ENCODE measurements at places on chromosomes 5 and 9. TPM values are rescaled to one million over a fixed set of nuclear protein-coding genes. Genes with fewer than 3 reads are reported as not detected.
A peak's percentile ranks its signal among the peaks of the same experiment; 100 is the strongest.

GRCh38 chr9:121055642-121056143, 5.6 kb upstream of the C5 start:
- H3K27me3 ChIP-seq, result no peaks in the 10 kb centered on the region
- H3K27ac ChIP-seq, result no peak overlapping the region
- DNase-seq, result peak; percentile 87

DNA sequence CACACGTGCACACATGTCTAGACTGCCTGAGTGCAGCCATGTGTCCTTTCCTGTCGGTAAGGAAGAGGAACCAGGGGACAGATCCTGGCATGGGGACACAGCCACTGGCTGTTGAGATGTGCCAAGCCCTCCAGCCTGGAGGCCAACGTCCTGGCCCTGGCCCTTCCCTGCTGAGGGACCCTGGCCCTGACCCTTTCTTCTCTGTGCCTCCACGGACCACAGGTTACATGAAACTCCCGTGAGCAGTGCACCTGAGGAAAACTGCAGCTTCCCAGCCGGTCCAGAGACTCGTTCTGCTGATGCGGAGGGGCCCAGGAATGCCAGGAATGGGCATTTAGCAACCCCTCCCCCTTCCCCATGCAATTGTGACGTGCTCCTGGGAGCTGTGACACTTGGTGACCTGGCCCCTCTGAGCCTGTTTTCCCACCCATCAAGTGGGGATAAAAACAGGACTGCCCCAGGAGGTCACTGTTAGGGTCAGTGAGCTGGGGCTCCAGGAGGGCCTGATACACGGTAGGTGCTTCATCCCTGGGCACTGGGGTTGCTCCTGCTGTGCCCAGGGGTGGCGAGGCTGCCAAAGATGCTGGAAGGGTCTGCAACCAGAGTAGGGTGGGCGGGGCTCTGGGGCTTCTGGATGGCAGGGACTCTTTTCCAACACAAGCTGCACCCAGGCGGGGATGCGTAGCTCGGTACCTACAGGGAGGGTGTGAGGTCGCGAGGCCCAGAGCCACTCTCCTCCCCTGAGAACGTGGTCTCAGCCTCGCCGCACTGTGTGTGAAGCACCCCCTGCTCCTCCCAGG, 151.5 kb downstream of the C9orf50 start:
- no peaks in the 10 kb centered on the region for H3K36me3 ChIP-seq
- no peaks in the 10 kb centered on the region for H3K27me3 ChIP-seq
- peaks cover 19% of the 10 kb centered on the region for H3K4me1 ChIP-seq
- DNase-seq, result peak; percentile 87
- H3K27ac ChIP-seq, result no peak overlapping the region

DNA sequence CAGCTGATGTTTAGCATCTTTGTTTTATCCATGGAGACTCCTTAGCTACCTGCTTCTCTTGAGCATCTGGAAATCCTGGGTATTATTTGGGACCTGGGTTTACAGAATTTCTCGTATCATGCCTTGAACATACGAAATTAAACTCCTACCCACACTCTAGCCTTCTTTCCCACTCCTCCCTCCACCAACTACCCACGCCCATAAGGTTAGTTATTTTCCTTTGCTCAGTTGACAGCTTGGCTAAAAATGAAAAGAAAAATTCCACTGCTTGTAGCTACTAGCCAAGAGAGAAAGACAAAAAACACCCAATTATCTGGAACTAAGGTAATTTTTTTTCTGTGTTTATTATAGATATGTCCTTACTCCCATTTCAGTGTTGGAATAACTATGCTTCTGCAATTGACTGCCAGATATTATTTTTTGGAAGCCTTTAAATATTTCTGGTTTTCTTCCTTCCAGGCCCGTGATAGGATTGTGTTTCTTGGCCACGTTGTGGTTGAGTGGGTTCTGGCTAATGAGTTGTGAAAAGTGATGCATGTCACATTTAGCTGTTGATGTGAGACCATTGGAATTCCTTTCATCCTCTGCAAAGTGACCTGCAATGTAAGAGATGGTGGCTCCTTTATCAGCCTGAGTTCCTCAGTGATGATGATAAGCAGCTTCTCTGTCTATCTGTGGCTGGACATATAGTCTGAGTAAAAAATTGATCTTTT, 308.1 kb downstream of the LRRC70 start:
- no peak overlapping the region for H3K4me3 ChIP-seq
- no peaks in the 10 kb centered on the region for H3K36me3 ChIP-seq
- H3K27me3 ChIP-seq, result no peaks in the 10 kb centered on the region
- no peak overlapping the region for H3K27ac ChIP-seq

- H3K27me3 ChIP-seq, result no peaks in the 10 kb centered on the region
- H3K4me3 ChIP-seq, result no peak overlapping the region
- no peaks in the 10 kb centered on the region for H3K36me3 ChIP-seq
- no peaks in the 10 kb centered on the region for H3K4me1 ChIP-seq
- no peak overlapping the region for H3K27ac ChIP-seq
Measured at GRCh38 chr5:133917785-133918184, 50.6 kb downstream of the C5orf15 start.

DNA sequence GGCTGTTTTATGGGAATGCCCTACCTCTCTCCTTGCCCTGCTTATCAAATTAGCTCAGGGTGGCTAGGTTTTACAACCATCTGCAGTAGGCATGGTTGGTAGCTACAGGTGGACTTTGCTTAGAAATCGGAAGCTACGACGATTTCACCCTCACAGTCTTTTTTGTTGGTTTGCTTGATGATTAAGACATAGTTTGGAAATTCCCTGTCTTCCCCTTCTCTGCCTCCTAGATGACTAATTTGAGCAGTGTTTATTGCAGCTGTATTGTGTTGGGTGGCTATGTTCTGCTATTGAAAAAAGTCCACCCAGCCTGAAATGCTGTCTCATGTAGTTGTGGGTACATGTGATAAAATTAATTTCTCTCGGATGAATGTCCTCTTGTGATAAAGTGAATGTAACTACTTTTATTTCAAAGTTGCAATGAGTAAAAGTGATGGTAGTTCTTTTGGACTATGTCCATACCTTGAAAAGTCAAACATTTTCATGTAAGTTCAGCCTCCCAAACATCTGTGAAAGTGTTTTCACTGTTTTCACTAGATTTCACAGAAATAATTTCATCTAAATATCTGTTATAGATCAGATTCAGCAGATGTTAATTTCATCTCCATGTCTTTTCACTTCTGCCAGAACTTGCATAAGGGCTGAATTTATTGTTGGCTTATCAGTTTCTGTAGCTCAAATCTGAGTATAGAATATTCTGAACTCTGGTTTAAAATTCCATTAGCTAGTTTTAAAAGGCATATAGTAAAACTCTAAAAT, 37.3 kb upstream of the FYB1 start:
- H3K36me3 ChIP-seq, result no peaks in the 10 kb centered on the region
- DNase-seq, result no peak
- H3K4me1 ChIP-seq, result no peaks in the 10 kb centered on the region
- no peak overlapping the region for H3K4me3 ChIP-seq

DNA sequence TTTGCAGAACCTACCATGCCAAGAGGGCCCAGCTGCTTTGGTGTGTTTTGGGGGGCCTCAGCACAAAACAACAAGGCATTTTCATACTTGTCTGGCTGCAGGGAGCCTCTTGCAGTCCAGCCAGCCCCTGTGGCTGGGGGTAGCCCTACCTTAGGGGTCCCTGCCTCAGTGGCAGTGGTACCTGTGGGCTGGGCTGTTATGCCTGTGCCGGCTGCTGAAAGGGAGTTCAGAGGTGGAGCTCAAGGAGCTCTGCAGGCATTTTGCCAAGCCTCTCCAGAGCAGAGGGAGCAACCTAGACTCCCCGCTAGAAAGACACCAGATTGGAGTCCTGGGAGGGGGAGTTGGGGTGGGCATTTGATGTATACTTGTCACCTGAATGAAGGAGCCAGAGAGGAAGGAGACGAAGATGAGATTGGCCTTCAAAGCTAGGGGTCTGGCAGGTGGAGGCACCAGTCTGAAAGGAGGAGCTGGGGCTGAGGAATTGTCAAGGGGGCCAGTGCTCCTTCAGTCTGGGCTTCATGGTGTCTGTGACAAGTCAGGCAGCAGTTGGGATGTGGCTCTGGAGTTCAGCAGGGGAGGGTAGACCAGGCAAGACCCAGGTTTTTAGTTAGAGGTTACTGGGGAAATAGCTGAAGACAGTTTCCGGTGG, 1.5 kb downstream of the SHROOM1 start:
- H3K27ac ChIP-seq, result no peak overlapping the region
- peak overlapping the region; percentile 73 for H3K4me3 ChIP-seq

- peak overlapping the region; percentile 100 for H3K4me3 ChIP-seq
- H3K27me3 ChIP-seq, result no peaks in the 10 kb centered on the region
Measured at GRCh38 chr5:10250806-10251276, 761 bp downstream of the CCT5 start.

DNA sequence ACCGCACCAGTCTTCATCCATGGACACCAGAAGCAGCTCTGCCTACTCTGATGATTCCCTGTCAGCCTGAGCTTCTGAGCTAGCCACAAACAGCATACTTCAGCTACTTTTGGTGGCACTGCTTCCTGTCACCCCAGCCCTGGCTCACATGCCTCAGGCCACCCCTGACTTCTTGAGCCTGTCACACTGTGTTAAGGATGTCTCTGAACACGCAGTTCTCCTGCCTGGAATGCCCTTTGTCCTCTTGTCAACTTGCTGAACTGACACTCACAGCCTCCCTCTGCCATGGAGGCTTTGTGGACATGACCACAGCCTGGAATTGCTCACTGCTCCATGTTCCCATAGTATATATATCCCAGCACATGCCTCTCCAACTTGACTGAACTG, 7.2 kb downstream of the MACROH2A1 start:
- H3K36me3 ChIP-seq, result no peaks in the 10 kb centered on the region
- H3K27ac ChIP-seq, result no peak overlapping the region
- H3K4me1 ChIP-seq, result peaks cover 4% of the 10 kb centered on the region
- H3K4me3 ChIP-seq, result no peak overlapping the region
- no peak for DNase-seq

GRCh38 chr5:80569961-80570786, at the start of gene ANKRD34B:
Gene ANKRD34B (minus strand): TSS chr5:80570280. CDS start chr5:80560019, 10,261 bp downstream.
- no peaks in the 10 kb centered on the region for H3K36me3 ChIP-seq
- H3K27me3 ChIP-seq, result peaks cover 59% of the 10 kb centered on the region
- H3K4me3 ChIP-seq, result peak within 1 kb of the TSS; percentile 79
- peaks cover 5% of the 10 kb centered on the region for H3K4me1 ChIP-seq

- H3K4me1 ChIP-seq, result no peaks in the 10 kb centered on the region
- no peaks in the 10 kb centered on the region for H3K36me3 ChIP-seq
- no peak for DNase-seq
- H3K4me3 ChIP-seq, result no peak overlapping the region
- H3K27ac ChIP-seq, result no peak overlapping the region
- no peaks in the 10 kb centered on the region for H3K27me3 ChIP-seq
Measured at GRCh38 chr9:26462751-26463150, 429.9 kb downstream of the CAAP1 start.

DNA sequence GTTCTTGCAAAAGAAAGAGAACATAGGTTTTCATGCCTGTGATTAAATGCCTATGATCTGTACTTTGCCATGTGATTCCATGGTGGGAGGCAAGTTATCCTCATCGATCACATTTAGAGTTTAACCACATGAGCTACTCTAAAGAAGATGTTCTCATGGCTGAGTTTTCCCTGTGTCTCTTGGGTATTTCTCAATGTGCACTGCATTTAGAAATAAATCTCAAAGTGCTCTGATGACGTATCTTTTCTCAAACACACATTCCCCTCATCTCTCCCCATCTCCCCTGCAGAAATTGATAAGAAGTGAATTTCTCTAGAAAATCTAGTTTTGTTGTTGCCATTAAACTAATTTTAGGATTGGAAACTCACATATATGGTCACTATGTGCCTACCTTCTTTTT, 282.2 kb downstream of the SEMA5A start:
- DNase-seq, result no peak
- H3K27me3 ChIP-seq, result no peaks in the 10 kb centered on the region
- no peaks in the 10 kb centered on the region for H3K36me3 ChIP-seq
- H3K4me1 ChIP-seq, result peaks cover 11% of the 10 kb centered on the region
- no peak overlapping the region for H3K4me3 ChIP-seq

GRCh38 chr5:15463231-15463980, 36.6 kb upstream of the FBXL7 start:
- H3K4me3 ChIP-seq, result no peak overlapping the region
- DNase-seq, result peak; percentile 73
- no peaks in the 10 kb centered on the region for H3K36me3 ChIP-seq

DNA sequence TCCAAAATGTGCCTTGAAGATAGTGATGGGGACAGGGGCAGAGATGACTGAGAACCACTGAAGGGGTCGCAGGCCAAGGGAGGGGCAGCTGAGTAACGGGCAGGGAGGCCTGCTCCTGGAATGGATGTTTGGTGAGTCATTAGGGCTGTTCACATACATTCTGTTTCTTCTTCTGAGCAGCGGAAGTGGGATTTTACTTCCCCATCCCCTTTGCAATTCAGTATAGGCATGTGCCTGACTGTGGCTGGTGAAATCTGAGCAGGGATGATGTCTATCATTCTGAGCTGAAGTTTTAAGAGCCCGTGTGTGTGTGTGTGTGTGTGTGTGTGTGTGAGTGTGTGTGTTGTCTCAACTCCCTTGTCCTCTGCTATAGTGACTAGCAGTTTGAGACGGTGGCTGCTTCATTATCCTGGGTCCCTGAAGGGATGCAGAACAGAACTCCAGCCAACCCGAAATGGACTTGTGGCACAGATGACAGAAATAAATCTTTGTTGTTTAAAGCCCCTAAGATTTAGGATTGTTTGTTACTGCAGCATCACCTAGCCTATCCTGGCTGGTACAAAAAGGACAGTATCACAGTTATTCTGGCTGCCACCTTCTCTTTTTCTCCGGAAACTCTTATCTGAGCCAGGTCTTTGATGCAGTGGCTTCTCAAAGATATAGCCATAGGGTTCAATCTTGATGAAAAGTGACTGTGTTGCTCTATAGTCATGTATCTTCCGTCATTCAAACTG, 29.2 kb upstream of the TGFBI start:
- no peak overlapping the region for H3K4me3 ChIP-seq
- DNase-seq, result no peak
- no peak overlapping the region for H3K27ac ChIP-seq

DNA sequence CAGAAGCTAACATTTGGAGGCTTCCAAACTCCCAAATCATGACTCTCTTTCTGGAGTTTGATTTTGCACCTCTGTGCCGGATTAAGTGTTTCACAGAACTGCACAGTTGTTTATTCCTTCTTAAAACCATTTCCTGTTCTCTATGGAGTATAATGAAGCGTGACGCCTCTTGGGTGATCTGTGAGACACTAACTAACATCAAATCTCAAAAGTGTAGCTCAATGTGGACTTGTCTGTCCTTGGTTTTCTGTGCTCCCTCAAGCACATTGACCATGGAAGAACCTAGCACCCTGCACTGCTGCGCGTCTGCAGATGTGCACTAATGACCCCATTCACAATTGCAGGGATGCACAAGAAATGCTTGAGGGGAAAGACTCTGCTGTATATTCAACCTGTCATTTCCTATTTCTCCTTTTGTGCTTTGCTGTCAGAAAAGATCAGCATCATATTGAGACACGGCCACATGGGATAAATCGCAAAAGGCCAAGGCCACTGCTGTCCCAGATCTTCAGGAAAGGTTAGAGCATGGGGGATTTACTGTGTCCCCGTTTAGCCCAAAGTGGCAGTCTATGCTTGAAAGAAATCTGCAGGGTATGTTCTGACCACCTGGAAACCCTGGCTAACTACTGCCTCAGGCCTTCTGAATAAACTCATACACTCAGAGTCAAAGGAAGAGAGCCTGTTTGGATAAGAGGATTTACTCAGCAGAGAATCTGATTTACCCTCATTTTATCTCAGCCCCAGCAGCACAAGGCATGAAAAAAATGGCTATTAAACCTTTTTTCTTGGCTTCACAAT, 109.6 kb downstream of the BAAT start:
- peaks cover 22% of the 10 kb centered on the region for H3K4me1 ChIP-seq
- no peak overlapping the region for H3K27ac ChIP-seq
- H3K4me3 ChIP-seq, result no peak overlapping the region
- DNase-seq, result no peak
- no peaks in the 10 kb centered on the region for H3K27me3 ChIP-seq
- no peaks in the 10 kb centered on the region for H3K36me3 ChIP-seq

Gene SLC36A3
- not detected for total RNA-seq

Gene CD74
- total RNA-seq, result 49.8 TPM

Gene WWC1
- total RNA-seq, result 33.2 TPM

Gene STKLD1
- total RNA-seq, result not detected

Gene SPINK7
- total RNA-seq, result not detected

Gene NR5A1
- total RNA-seq, result 0.21 TPM

Measured in GM23338 (cell line).